ENCODE measurements at places on chromosomes 4 and X.

DNA sequence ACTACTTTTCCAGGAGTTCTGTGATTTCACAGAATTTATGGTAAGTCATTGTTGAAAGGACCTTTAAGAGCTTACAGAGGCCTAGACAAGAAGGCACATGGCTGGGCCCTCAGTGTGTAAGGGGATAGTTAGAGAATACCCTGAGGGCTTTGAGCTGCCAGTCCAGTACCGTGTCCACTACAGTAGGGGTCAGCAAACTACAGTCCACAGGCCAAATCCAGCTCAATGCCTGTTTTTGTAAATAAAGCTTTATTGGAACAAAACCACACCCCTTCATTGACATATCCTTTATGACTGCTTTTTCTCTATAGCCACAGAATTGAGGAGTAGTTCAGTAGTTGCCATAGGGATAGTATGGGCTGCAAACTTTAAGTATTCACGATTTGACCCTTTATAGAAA lies 176.2 kb downstream of the MID1 start:
- no peak for DNase-seq

DNA sequence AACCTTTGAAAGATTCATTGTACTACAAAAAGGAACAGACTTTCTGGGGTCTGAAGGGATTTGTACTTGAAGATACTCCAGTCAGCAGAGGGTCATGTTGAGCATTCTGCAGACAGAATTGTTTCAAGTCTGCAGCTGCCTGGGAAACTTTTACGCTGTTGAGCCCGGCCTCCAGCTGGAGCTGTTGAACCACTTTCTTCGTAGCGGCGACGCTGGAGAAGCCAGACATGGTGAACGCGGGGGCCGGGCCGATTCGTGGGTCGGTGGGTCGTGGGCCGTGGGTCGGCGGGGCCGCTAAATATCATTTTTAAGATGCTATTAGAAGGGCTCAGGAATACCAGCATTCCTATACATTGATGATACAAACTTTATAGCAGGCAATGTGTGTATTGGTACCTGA lies 12.0 kb upstream of the RTL9 start:
- DNase-seq, result no peak

- DNase-seq, result no peak
Measured at GRCh38 chr4:98642991-98643426, 15.4 kb downstream of the TSPAN5 start.

- no peak for DNase-seq
Measured at GRCh38 chr4:75598390-75598789, 31.9 kb downstream of the CDKL2 start.

DNA sequence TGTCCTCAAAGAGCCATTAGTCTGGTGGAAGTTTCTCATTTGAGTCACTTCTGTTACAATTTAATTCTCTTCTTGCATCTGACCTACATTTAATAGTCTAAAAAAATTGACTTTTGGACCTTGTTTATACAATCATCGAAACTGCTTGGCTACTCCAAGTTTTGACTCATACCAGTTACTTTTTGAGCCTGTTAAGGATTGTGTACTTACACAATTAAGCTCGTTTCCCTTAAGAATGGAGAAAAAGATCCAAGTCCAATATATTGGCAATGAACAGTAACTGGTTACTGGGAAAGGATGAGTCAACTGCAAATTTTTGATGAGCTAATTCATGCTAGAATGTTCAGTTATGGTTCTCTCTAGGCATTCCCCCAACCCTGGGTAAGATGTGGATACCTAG lies 58.2 kb downstream of the DCX start:
- DNase-seq, result no peak

GRCh38 chrX:80705379-80705778 lies 104.3 kb downstream of the BRWD3 start:
- DNase-seq, result no peak

DNA sequence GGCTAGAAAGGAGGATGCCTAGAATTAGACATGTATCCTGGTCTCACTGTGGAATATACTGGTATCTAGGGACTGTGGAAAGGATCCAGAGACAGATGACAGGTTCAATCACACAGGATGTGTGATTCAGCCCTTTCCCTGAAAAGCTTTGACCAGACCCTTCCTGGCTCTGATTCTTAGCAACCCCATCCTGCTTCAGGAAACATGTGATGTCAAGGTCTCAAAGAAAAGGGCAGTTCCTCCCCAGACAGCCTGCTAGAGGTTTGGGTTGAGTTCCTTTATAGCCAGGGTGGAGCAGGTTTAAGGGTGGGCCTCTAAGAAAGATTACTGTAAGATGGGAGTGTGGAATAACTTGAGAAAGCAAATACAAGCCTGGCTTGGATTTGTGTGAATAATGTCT lies 3.0 kb downstream of the BMP15 start:
- DNase-seq, result no peak

DNA sequence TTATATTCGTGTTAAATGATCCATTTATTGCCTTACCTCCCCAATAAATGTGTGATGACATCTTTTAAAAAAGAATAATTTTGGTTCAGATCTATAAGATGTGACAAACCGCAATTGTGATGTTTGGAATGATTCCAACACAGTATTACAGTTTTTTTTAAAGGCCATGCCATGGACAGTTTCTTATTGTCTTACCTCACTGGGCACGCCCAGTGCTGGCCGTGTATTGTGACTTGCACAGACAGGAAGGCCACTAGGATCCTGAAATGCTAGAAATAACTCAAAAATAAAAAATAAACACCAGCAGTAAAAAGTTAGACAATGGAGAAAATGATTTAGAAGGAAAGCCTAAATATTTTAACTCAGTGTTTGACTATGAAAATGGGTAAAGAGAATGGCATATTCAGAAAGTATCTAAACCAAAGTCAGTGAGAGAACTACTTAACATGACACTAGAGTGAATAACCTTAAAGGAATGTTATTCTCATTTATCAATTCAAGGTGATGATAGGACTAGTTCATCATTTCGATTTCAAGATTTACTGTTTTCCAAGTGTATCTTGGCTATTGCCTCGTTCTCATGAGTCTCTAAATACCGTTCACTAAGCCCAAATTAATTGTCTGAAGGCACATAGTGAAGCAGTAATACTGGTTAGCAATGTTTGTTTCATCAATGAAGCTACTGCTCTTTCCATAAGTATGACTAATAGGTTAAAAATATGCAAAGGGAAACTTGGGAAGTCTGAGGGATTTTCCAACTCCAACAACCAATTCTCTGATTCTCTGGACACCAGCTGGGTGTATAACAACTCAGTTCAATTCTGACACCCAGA lies 46.1 kb upstream of the VEGFC start:
- DNase-seq, result no peak

DNA sequence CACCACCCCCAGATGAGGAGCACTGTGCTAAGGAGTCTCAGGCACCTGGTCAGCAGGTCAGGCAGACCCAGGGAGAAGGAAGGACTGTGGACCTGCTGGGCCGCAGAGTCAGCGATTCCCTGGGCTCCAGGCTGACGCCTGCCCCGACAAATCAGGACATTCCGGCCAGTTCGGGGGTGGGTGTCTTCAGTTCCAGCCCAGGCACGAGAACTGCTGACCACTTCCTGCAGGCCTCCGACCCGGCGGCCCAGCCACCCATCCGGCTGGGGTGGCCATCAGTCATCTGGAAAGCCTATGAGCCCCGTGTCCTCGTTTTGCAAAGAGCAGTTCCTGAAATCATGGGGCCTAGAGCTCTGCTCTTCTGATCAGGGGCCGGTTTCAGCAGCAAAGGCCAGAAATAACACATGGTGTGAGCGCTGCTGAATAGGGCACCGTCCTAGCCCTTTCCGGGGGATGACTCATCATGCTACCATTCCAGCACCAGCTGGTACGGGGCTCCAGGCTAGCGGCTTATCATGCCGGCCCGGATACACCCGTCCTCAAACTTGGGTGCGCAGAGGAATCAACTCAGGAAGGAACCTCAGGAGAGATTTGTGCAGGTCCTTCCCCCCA lies 7.8 kb upstream of the SH3TC1 start:
- DNase-seq, result no peak

DNA sequence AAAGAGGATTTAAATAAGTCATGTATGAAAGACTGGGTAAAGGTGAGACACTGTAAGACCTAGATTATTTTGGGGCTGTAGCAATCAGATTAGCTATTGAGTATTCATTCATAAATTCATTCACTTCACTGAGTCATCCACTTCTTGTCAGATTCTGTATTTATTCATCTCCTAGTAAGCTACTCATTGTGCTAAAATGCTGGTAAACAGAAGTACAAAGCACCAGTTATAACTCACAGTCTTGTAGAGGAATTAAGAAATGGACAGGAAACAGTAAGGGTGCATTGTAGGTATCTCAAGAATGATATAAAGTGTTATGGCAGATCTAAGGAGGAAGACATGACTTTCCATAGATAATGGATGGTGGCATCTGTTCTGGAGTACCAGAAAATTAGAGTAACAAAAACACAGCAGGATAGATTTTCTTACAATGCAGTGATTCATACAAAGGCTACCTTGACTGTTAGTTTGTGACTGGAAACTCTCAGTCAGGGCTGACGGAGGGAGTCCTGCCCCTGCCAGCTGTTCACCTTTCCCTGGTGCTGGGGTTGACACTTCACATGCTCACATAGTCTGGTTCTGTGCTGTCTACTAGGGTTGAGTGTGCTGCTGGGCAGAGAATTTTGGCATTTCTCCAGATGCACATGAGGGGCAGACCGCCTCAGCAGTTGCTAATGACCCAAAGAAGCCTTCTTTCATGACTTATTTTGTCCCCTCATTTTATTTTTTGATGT lies 26.5 kb upstream of the HAND2 start:
- DNase-seq, result no peak

DNA sequence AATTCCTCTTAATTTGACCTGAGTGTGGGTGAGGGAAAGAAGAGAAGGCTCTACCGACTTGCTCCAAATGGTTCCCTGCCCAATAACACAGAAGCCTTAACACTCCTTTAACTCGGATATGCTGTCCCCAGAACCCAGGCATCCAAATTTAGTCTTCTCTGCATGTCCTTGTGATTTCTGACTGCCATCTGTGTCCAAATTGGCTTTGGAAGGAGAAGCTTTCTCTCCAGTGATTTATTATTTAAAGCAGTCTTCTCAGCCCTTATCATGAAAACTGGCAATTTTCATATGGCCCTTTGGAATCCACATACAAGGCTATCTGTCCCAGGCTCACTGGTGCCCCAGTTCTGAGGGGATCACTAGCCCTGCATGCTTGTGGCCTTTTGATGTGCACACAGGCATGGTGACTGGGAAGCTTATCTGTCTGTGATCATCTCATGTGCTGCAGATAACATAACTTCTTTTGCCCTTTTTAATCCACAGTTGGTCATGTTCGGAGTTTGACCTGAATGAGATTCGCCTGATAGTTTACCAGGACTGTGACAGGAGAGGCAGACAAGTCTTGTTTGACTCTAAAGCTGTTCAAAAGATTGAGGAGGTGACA lies 56.7 kb downstream of the FNIP2 start:
- no peak for DNase-seq

DNA sequence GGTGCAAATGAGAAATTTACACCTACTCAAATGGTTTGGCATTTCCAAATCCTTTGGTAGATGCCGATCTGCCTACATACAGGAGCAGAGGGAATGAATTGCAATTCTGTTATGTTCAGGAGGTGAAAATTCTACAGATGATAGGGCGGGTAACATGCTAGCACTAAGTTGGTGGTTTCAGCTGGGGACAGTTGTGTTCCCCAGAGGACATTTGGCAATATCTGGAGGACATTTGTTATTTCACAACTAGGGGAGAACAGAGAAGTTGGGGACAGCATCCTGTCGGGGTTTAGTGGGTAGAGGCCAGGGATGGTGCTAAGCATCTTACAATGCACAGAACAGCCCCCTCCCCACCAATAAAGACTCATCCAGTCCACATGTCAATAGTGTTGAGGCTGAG lies 96.5 kb upstream of the PUDP start:
- DNase-seq, result no peak

DNA sequence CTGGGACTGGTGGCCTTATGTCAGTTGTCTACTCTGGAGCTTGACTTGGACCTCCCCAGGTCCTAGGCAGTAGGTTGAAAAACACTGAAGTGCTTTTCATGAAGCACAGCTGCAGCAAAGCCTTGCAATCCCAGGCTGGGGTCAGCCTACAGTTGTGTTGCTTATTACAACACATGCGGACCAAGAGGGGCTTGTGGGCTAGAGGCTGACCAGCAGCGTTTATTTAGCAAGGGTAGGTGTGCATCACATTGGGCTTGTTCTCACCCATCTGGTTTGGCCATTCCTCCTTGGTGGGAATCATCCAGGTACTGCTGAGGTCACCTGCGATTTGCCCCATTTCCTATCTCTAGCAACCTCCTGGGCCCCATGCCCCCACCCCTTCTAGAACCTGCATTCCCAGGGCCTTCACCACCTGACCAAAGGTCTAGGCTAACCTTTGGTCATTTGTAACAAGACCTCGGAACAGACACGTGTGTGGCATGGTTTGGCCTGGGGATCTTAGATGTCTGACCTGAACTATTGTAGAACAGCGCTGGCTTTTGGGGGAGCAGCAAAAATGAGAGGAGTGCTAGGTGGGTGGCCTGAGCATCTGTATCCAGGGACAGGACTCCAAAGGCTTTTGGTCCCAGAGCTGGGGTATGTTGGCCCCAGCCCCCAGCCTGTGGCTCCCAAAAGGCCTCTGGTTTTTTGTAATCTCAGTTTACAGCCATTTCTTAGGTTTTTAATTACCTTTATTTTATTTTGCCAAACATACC lies 3.0 kb downstream of the RPL10 start:
- peak; percentile 73 for DNase-seq

DNA sequence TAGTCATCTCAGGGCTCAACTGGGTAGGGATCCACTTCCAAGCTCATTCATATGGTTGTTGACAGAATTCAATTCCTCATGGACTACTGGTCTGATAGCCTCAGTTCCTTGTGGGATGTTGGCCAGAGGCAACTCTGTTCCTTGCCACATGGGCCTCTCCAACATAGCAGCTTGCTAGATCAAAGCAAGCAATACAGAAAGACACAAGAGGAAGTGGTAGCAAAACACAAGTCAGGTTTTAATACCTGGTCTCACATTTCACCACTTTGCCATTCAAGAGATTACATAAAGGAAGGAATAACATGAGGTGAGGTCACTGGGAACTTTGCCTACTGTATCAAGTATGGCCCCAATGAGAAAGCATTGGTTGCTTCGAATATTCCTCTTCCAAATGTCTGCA lies 79.2 kb downstream of the PRSS12 start:
- no peak for DNase-seq

DNA sequence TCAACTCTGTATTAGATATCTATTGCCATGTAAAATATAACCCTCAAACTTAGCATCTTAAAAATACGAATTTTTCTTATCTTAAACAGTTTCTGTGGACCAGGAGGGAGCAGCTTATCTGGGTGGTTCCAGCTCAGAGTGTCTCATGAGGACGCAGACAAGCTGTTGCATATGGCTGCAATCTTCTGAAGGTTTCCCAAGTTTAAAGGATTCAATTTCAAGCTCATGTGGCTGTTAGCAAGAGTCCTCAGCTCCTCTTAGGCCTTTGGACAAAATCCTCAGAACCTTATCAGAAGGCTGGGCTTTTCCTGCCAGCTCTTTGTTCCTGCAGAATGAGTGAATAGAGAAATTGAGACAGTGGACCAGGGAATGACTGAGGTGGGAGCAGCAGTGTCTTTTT lies 2.8 kb upstream of the CTSO start:
- DNase-seq, result no peak
